Osteoblast (primary cell): ENCODE measurements at places on chromosomes 5 and 9. TPM values are rescaled to one million over a fixed set of nuclear protein-coding genes. Genes with fewer than 3 reads are reported as not detected.

The C8G gene
- total RNA-seq, result 1.2 TPM in 1 of 2 replicates, not detected in the other

The BAAT gene
- total RNA-seq, result under 0.01 TPM in 1 of 2 replicates, not detected in the other

The NRARP gene
- under 0.01 TPM in 2 replicates for total RNA-seq

The HMMR gene
- 2.5 and 2.9 TPM in 2 replicates for total RNA-seq

The ZNF883 gene
- 7.2 and 7.7 TPM in 2 replicates for total RNA-seq

The GABRA6 gene
- total RNA-seq, result not detected in 2 replicates

The RXRA gene
- 25.3 and 26.4 TPM in 2 replicates for total RNA-seq

The SLC25A2 gene
- total RNA-seq, result 0.36 and 0.59 TPM in 2 replicates

The PRUNE2 gene
- total RNA-seq, result 59.2 and 80.0 TPM in 2 replicates

The PFN3 gene
- not detected in 2 replicates for total RNA-seq

The SLC25A51 gene
- 114 and 119 TPM in 2 replicates for total RNA-seq

The IL4 gene
- total RNA-seq, result not detected in 2 replicates

The SCGB3A2 gene
- total RNA-seq, result not detected in 2 replicates

The HRH2 gene
- 0.36 and 0.59 TPM in 2 replicates for total RNA-seq

The WWC1 gene
- total RNA-seq, result 0.88 and 1.4 TPM in 2 replicates

The IFNB1 gene
- not detected in 2 replicates for total RNA-seq

The RASGRF2 gene
- total RNA-seq, result under 0.01 and 0.29 TPM in 2 replicates

The GPR21 gene
- 1.4 and 2.7 TPM in 2 replicates for total RNA-seq

The PDCD1LG2 gene
- total RNA-seq, result 4.7 and 5.3 TPM in 2 replicates

The FBP2 gene
- total RNA-seq, result not detected in 2 replicates

The CCL27 gene
- 0.36 TPM in 1 of 2 replicates, not detected in the other for total RNA-seq

The FAM120A gene
- 129 and 136 TPM in 2 replicates for total RNA-seq

The HAND1 gene
- under 0.01 TPM in 1 of 2 replicates, not detected in the other for total RNA-seq

The SLC36A3 gene
- total RNA-seq, result not detected in 2 replicates

The VCAN gene
- total RNA-seq, result 543 and 658 TPM in 2 replicates

The FAXDC2 gene
- total RNA-seq, result 13.8 and 19.2 TPM in 2 replicates

The ADAMTSL2 gene
- under 0.01 and 0.29 TPM in 2 replicates for total RNA-seq

The MORN5 gene
- total RNA-seq, result 0.36 TPM in 1 of 2 replicates, not detected in the other
